ENCODE measurements at places on chromosomes 11 and 22.
A peak's percentile ranks its signal among the peaks of the same experiment; 100 is the strongest.

DNA sequence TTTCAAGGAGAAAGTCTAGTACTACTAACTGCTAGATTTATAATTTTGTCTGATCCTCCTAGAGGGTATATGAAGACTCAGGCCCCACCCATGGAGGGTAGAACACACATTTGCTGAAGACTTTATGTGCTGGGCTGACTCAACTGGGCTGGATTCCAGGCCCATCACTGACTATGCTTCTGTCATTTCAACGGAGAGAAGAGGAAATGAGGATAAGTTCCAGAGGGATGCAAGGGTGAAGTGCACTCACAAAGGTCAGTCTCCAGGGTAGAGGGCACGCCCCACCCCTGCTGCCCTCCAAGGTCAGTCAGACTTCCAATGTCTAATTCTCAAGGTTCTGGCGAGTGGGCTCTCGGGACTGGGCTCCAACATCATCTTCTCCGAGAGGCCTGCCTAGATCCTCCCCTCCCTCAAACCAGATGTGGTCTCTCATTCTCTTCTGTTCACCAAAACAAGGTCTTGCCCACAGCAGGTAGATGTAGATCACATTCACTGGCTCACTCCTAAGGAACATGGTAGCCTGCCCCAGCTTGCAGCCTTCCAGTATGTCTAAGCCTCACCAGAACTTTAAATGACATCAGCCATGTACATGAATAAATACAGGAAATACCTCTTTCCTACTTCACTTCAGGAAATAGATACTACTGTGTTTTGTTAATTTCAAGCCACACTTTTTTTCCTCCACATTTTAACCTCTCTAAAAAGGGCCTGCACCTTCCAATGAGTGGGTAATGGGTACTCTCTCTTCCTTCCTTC is 7.3 kb upstream of the C11orf86 start:
- DNase-seq: no peak

GRCh38 chr11:68683536-68684384 is 584 bp upstream of the GAL start:
- no peak for DNase-seq

DNA sequence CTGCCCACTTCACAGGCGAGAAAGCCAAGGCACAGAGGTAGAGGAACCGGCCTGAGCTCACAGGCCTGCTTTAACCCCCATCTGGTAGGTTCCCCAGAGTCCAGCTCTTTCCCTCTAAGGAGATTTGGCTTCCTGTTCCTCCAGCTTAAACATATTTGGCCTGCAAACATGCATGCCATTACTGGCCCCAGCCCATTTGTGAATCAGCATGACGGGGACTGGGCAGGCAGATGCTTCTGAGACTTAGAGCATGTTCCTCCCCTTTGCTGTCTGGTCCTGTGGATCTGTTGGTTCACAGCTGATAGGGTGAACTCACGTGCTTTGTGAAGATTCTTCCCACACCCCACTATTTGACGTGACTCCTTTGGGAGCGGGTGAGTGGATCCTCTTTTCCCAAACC is 12.6 kb downstream of the CHST1 start:
- no peak for DNase-seq

- DNase-seq: no peak
Observed at GRCh38 chr11:65817312-65817834, 16.4 kb upstream of the SNX32 start.

GRCh38 chr11:12123273-12123672 is 12.9 kb downstream of the MICAL2 start:
- no peak for DNase-seq

GRCh38 chr11:85307366-85307765 is 319.8 kb downstream of the DLG2 start:
- no peak for DNase-seq

DNA sequence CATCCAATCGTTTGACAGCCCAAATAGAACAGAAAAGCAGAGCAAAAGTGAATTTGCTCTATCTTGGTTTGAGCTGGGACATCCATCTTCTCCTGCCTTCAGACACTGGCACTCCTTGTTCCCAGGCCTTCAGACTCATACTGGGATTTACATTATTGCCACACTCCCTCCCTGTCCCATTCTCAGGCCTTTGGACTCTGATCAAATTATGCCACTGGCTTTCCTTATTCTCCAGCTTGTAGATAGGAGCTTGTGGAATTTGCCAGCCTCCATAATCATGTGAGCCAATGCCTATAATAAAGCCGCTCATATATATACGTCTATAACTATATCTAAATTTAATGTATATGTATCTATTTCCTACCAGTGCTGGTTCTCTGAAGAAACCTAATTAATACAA is 568.3 kb upstream of the KIRREL3 start:
- no peak for DNase-seq

DNA sequence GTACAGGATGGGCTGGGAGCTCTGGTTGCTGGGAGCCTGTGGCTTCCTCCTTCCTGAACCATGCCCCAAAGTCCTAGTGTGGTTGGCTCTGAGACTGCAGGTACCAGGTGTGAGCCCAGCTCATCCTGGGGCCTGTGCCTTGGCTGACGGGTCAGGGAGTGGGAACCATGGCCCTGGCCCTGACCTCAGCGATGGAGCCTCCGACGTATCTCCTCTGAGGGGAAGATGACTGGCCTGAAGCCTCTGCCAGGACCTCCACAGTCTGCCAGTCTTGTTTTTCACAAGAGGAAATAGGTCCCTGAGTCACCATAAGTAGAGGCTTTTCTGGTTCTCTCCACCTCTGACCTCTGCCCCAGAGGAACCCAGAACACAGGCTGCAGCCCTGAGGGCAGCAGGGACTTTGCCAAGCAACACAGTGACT is 3.4 kb downstream of the RCE1 start:
- no peak for DNase-seq

- no peak for DNase-seq
Observed at GRCh38 chr22:19003508-19003907, 67.4 kb upstream of the PRODH start.

DNA sequence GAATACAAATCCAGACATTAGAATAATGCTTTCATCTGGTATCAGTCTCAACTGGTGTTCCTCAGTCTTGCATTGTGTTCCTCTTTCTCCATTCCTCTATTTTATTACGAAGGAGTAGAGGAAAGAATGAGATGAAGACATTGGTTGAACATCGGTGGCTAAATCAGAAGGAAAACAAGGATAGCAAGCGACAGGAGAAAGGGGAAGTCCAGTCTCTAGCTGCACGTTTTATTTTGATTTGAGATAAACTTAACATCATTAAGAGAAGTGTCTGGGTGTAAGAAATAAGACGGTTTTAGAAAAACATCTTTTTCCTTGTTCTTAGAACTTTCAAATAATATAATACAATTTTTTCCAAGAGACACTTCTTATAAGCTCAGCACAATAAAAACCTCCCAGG is 6.2 kb downstream of the SOX6 start:
- no peak for DNase-seq

DNA sequence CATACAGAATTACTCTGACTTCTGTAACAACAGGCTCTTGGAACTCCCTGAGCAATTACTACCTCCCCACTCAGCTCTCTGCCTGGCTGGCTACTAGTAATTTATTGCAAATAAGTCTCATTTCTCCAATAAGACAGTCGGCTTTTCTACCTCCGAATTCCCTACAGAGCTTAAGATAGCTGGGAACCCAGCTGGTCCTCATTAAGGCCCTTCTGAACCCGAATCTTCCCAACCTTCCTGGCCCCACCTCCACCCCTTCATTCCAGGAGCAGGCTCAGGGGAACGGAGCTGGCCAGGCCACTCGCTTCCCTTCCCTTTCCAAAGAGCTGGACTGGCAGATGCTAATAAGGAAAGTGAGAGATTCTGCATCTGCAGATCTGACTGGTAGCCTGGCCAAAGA is 21.6 kb downstream of the TMPRSS5 start:
- no peak for DNase-seq

GRCh38 chr11:110425751-110426545 is 3.8 kb upstream of the FDX1 start:
- no peak for DNase-seq

GRCh38 chr11:44067266-44067665 is 1.2 kb downstream of the ACCS start:
- DNase-seq: no peak

- DNase-seq: peak; percentile 21
Observed at GRCh38 chr11:43282607-43283440, 29.0 kb upstream of the API5 start.

GRCh38 chr22:30340911-30341685 is 14.4 kb upstream of the TBC1D10A start:
- no peak for DNase-seq

- no peak for DNase-seq
Observed at GRCh38 chr11:68505596-68505995, 45.0 kb downstream of the PPP6R3 start.

DNA sequence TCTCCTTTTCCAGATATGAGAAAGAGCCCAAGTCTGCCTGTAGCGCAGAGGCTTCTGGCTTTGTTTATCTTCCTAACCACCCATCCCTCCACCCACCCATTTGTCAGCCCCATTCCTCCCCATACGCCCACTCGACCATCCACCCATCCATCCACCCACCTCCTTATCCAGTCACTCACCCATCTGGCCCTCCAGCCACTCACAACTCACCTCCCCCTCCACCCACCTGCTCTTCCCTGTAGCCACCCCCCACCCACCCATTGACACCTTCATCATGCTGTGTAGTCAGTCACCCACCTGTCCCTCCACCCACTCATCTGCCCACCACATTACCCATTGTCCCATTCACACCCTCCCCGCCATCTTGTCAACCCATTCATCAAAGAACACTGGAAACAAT is 5.5 kb downstream of the CST6 start:
- no peak for DNase-seq

- no peak for DNase-seq
Observed at GRCh38 chr11:65488273-65489034, 10.4 kb upstream of the MALAT1 start.

- no peak for DNase-seq
Observed at GRCh38 chr11:132623511-132623910, 908.8 kb downstream of the OPCML start.

- DNase-seq: no peak
Observed at GRCh38 chr11:126462422-126462821, 106.9 kb downstream of the ST3GAL4 start.

DNA sequence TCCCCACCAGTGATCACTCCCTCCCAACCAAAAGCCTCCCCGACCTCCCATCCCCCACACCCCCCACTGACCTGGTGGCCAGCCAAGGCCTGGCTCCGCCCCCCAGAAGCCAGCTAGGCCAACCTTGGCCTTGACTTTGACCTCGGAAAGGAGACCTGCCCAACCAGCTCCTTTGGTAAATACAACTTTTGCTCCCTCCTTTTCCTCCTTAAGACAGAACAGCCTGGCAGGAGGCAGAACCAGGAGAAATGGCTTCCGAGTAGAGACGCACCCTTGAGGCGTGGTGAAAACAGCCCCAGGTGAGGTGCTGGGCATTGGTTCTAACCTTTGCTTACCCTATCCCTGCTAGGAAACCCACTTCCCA is 27.0 kb downstream of the PLEKHA7 start:
- DNase-seq: no peak

- no peak for DNase-seq
Observed at GRCh38 chr11:41978945-41979344, 519.5 kb upstream of the LRRC4C start.

GRCh38 chr11:129319751-129320150 is 55.9 kb upstream of the BARX2 start:
- no peak for DNase-seq

- no peak for DNase-seq
Observed at GRCh38 chr11:33403344-33403743, 146.2 kb downstream of the HIPK3 start.

GRCh38 chr11:134503596-134503995 is 91.6 kb upstream of the B3GAT1 start:
- no peak for DNase-seq

DNA sequence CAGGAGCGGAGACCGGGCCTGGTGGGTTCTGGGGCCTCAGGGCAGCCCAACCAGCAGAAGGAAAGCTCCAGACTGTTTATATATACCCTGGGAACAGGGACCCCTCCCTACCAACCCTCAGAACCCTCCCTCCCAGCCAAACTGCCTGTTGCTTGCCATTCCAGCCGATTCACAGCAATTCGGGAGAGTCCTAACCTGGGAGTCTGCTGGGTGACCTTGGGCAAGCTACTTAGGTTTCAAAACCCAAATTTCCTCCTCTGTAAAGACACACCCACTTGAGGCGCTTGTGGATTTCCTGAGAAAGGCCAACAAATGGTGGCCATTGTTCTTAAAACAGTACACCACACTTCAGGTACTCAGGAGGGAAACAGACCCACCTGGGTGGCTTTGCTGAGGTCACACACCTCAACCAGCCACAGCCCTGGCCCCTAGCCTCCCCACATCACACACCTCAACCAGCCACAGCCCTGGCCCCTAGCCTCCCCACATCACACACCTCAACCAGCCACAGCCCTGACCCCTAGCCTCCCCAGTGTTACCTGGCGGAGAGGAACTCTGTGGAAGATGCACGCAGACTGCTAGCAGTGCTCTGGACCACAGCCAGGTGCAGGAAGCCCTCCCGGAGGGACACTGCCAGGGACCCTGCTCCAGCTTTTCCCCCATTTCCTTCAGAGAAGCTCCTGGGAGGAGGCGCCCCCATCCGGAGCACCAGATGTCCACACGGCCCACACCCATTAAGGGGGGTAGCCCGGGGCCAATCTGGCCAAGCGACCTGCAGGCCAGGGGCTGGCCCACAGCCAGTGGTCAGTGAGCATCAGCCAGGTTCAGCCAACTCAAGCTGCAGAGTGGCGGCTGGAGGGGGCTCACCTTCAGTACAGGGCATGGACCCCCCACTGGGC is 6.2 kb downstream of the SHISA8 start:
- peak; percentile 55 for DNase-seq

GRCh38 chr11:131584785-131585592 is 214.6 kb downstream of the NTM start:
- DNase-seq: no peak

GRCh38 chr11:67282155-67282875 is 6.8 kb upstream of the ANKRD13D start:
- no peak for DNase-seq

- no peak for DNase-seq
Observed at GRCh38 chr11:10701982-10702381, 8.4 kb upstream of the IRAG1 start.

- DNase-seq: no peak
Observed at GRCh38 chr11:108959105-108959761, 294.4 kb downstream of the DDX10 start.

- DNase-seq: no peak
Observed at GRCh38 chr11:32434356-32435151, 785 bp downstream of the WT1 start.

DNA sequence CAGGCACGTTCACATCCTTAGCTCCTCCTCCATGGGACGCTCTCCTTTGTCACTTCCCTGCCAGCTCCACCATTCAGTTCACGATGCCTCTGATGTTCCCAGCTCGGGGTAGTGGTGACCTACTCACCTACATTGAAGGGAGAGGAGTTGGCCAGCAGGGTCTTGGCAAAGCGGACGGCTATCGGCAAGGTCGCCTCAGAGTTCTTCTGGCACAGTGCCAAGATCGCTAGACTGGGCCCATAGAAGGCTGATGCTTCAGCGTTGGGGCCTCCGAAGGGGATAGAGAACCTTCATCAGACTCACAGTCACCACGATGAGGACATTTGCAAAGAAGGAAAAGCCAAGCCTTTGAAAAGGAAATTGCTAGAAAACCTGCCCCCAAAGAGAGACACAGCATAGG is 3.0 kb downstream of the CBLIF start:
- no peak for DNase-seq
